Occipital lobe (tissue), 3 donors: ENCODE measurements at places on chromosomes 5 and 9.

DNA sequence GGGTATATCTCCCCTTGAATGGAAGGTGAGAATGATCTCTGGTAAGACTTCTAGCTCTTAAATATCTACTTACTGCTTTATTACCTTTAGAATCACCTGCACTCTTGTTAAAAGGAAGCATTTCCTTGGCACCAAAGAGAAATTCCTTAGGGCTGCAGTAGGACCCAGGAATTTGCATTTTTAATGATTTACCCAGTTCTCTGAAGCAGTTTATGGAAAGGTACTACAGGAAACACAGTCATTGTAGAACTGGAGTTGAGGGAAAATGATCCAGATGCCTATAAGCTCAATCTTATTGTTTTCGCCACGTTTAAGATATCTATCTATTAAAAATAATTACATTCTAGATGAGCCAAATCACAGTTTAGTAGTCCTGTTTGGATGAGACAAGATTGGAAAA, 9.5 kb upstream of the C9 start:
- DNase-seq: no peak

DNA sequence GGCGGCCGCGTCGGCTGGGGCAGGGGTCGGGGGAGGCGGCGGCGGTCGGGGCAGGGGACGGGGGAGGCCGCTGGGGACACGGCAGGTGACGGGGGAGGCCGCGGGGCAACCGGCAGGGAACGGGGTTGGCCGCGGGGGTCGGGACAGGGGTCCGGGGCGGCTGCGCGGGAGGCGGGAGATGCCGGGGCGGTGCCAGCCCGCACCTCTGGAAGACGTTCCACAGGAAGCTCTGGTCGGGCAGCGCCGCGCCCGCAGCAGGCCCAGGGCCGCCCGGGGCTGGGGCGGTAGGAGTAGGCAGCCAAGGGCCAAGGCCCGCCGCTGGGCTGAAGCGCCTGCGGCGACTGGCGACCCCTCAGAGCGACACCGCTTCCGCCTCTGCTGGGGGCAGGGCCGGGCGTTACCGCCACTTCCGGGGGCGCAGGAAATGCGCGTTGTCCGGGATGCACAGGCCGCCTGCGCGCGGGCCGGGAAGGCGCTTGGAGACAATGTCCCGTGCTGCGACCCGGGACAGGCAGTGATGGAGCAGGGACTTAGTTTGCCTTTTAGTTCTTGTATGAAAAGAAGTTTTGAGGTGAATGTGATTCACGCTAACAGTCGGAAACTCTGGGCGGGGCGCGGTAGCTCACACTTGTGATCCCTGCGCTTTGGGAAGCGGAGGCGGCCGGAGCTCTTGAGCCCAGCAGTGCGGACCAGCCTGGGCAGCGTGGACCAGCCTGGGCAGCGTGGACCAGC, 110.0 kb upstream of the LPCAT1 start:
- peak; percentile 72 for DNase-seq

- no peak for DNase-seq
These were observed 237.5 kb downstream of the GADD45G start for GRCh38 chr9:89842267-89842768.

- no peak for DNase-seq
These were observed 14.4 kb upstream of the SLC46A2 start for GRCh38 chr9:112905084-112905483.
